ENCODE measurements at places on chromosomes 7 and 10.
A peak's percentile ranks its signal among the peaks of the same experiment; 100 is the strongest.

DNA sequence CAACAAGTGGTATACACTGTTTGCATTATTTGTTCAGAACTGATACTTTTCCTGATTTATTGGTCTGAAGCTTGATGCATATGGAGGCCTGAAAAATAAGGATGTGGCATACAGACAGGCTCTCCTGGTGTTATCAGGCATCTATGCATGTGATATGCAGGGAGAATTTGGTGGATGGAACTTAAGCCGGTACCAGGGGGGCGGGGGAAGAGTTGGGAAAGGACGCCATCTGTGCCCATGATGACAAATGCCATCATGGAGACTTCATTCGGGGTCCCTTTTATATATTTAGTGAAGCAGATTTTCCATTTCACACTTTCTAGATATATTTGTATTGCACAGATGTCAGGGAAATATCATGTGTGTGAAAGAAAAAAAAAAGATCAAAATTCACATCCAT is 5.4 kb downstream of the HECW1 start:
- DNase-seq: no peak

DNA sequence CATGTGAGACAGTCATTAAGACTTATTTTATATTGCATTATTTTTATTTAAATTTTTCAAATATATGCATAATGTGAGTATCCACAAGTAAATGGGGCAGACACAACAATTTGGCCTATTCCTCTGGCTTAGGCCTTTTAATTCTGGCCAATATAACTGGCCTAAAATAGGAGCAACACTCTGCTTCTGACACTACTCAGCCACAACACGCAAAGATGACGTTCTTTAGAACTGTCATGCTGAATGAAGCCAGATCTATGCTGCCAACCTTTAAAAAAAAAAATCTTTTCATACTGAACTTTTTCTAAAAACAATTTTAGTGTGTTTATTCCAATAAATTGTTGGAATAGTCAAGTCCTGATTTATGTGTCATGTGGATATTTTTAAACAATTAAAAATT is 355.0 kb upstream of the BMPER start:
- DNase-seq: no peak

DNA sequence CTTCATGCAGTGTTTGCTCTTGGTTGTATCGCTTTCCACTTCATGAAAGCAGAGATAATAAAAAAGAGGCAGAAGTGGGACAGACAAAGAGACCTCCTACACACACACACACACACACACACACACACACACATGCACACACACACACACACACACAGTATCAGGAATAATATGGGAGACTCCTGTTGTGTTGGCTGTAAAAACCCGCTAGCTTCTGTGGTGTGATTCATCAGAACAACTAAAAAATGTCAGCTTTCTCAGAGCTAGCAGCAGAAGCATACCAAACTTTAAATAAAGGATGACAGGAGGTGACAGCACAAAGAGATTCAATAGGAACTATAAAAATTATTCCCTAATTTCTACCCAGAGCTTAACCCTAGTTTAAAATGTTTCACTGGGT is 148.2 kb upstream of the LRRTM3 start:
- no peak for DNase-seq

GRCh38 chr7:50471970-50472369 is 21.8 kb upstream of the FIGNL1 start:
- DNase-seq: no peak

GRCh38 chr7:47253650-47254080 is 328.2 kb downstream of the TNS3 start:
- peak; percentile 94 for DNase-seq

DNA sequence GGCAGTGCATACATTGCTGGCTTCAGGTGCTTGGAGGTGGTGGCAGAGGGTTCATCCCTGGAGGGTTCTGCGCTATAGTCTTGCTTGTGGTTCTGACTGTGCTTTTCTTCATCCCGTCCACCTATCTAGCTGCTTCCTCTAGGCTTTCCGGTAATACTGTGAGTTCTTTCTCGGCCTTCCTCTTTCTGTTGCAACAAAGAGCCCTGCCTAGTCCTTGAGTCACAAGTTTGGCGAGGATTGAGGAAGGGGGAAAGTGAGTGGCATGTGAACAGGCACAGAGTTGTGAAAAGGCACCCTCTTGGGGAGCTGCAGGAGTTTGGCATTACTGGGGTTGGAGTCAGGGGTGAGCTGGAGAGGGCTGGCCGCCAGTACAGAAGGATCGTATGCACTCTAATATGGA is 123.0 kb downstream of the SH2D4B start:
- DNase-seq: no peak

GRCh38 chr7:47666164-47666862 is 84.4 kb upstream of the TNS3 start:
- DNase-seq: peak; percentile 44

DNA sequence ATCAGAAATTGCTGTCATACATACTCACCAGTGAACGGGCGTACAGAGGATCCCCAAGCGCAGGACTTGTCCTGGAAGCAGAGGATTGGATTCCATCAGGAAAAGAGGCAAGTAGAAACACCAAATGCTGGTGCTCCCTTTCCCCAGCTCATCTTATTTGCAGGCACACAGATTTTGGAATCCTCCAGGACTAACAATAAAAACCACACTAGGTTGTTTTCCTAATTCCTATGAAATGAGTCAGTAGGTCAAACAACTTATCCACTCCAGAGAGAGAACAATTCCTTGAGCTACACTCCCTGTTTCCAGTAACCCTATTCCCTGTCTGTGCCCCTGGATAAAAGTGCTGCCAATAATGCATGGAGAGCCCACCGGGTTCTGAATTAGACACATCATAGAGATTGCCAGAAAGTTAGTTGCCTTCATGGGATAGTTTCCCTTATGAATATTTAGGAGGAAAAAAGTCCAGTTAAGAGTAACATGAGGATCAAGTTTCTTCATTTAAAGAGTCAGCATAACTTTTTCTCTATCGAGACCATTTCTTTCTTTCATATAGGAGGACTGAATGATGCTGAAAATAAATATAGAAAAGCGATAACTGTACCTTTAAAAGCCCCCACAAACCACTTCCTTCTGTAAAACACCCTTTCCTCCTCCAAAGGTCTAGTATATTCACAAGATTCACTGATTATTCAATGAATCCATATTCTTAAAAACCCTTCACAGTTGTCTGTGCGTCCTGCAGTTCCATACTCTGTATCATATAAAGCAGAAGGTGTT is 178.3 kb upstream of the KLF14 start:
- DNase-seq: no peak

DNA sequence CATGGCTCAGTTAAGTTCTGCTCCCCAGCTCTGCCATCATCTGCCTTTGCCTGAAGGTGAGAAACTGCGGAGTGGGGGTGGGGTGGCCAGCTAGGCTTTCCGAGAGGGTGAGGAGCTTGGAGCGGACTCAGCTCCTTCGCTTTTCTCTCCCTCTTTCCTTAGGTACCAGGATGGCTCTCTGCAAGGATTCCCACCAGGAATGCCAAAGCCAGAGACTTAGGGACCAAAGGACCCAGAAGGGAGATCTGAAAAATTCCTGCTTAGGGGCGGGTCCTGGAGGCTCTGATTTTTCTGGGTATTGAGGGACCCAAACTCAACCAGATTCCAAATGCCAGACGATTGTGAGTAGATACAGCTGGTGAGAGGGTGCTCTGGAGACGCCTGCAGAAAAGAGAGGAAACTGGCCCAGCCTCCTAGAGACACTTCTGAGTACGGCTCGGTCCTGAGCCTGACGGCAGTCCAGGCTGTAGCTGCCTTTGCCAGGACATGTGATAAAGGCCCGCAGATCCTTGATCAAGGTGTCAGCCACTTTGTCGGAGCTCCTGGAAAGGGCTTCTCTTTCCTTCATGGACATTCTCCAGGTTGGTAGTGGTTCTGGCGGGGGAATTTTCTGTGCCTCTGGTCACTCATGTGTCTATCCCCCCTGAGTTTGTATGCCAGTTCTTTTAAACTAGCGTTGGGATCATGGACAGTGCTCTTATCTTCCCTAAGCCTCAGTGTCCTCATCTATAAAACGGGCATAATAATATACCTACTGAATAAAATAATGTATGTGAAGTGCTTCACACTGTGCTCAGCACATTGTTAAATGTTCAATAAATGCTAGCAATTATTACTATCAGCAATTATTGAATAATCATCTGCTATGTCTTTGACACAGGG is 42.5 kb upstream of the BTRC start:
- no peak for DNase-seq

DNA sequence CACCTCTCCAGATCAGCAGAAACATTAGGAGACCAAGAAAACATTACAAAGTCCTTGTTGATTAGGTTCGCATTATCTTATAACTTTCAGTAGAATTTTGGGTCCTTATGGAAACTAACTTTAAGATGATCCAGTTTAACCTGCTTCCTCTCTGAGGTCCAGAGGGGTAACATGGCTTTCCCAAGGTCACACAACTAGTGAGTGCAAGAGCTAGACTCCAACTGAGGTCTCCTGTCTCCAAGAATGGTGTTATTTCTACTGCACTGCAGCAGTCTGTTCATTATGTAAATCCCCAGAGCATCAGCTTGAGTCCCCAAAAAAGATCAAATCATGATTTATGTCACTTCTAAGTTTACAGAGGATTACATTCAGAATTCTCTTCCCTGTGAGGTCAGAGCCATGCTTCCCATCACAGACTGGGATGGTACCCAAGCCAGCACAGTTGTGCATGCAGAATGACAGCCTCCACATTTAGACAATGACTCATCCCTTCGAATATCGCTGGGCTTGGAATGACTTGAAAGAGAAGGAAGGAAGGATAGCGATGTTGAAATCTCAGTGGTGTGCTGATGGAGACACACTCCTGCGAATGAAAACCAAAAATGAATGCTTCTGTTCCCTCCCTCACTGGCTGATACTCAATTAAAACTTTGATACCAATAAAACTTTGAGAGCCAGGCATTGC is 163.1 kb upstream of the PLXNA4 start:
- peak; percentile 33 for DNase-seq

GRCh38 chr10:60739558-60739957 is 38.7 kb upstream of the CDK1 start:
- DNase-seq: no peak

GRCh38 chr10:85679710-85680109 is 686.9 kb downstream of the GRID1 start:
- DNase-seq: no peak

DNA sequence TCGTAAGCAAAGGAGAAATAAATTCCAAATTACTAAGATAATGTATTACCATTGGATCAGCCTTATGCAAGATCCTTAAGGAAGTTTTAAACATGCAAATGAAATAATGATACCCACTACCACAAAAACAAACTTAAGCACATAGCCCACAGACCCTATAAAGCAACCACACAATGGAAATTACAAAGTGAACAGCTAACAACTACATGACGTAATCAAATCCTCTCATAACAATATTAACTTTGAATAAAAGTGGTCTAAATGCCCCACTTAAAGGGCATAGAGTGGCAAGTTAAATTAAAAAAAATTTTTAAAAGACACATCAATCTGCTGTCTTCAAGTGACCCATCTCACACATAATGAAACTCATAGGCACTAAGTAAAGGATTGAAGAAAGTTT is 397.3 kb upstream of the SEMA3A start:
- DNase-seq: no peak

- DNase-seq: no peak
Observed at GRCh38 chr7:14309432-14309831, 320.0 kb upstream of the ETV1 start.

DNA sequence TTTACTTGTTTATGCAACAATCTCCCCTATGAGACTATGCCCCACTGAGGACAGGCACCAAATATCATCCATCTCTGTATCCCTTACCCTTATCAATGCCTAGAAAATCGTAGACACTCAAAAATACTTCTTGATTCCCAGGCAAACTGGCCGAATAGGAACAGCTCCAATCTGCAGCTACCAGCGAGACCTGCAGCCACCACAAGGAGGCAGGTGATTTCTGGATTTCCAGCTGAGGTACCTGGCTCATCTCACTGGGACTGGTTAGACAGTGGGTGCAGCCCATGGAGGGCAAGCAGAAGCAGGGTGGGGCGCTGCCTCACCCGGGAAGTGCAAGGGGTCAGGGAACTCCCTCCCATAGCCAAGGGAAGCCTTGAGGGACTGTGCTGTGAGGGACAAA is 10.8 kb upstream of the PPP1R3C start:
- DNase-seq: no peak

- DNase-seq: no peak
Observed at GRCh38 chr7:26760501-26760900, 103.9 kb downstream of the SKAP2 start.

DNA sequence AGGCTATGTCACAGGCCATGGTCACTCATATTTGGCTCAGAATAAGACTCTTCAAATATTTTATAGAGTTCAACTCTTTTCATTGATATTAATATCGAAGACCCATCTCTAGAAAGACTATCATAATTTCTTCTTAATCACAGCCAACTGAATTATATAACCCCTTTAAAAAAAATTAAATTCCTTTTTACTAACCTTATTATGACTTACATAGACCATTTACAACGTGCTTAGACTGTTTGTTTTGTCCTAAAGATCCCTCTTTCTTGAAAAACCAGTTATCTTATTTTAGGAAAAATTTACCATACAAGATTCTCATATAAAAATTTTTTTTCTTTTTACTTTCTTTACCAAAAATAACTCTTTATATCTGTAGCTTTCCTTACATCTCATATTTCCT is 10.2 kb upstream of the TMEM254 start:
- DNase-seq: no peak

DNA sequence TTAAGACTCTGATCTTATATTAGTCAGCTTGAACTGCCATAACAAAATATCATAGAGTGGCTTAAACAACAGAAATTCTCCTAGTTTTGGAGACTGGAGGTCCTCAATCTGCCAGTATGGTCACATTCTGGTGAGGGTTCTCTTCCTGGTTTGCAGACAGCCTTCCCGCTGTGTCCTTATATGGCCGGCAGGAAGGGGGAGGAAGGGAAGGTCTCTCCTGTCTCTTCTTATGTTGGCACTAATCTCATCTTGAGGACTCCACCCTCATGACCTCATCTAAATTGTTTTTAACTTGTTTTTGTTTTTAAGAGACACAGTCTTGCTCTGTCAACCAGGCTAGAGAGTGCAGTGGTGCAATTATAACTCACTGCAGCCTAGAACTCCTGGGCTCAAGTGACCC is 53.1 kb downstream of the VPS41 start:
- no peak for DNase-seq

GRCh38 chr7:73599151-73599882 is 20.9 kb upstream of the TBL2 start:
- DNase-seq: no peak

DNA sequence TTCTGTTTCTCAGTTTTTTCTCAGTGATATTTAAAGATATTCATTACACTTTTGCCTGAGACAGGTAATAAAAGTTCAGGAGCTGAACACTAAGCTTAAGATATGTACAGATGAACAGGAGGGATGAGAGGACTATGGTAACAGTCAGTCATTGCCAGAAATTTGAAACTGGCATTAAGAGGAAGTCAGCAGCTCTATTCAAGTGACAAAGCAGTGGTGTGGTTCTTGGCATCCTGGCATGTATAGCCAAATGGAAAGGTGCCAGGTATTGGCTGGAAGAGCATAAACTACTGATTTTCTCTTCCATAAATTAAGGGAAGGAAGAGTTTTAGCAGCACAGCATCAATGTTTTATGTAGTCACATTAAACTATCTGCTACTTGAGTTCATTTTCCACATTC is 22.7 kb downstream of the HOXA1 start:
- DNase-seq: no peak

GRCh38 chr7:69654381-69654780 is 56.1 kb downstream of the AUTS2 start:
- DNase-seq: no peak

- peak; percentile 43 for DNase-seq
Observed at GRCh38 chr7:31883761-31884164, 186.4 kb downstream of the PDE1C start.

- DNase-seq: no peak
Observed at GRCh38 chr7:124840435-124840834, 74.8 kb upstream of the GPR37 start.

GRCh38 chr10:132393695-132394181 is 3.3 kb upstream of the PWWP2B start:
- DNase-seq: no peak
